ENCODE measurements at places on chromosomes 7 and 10. TPM values are rescaled to one million over a fixed set of nuclear protein-coding genes. Genes with fewer than 3 reads are reported as not detected.
A peak's percentile ranks its signal among the peaks of the same experiment; 100 is the strongest.

CUBN gene
- 0.22 TPM for total RNA-seq

GRCh38 chr7:149690688-149691446, 82.5 kb downstream of the ZNF467 start:
- DNase-seq: peak; percentile 43

ADCK2 gene
- 13.9 TPM for total RNA-seq

NPFFR1 gene
- not detected for total RNA-seq

- no peak for DNase-seq
Measured at GRCh38 chr7:32030904-32031692, 39.1 kb downstream of the PDE1C start.

All from right lobe of liver (tissue), 6 donors.